ENCODE measurements at places on chromosomes 13 and 19. TPM values are rescaled to one million over a fixed set of nuclear protein-coding genes. Genes with fewer than 3 reads are reported as not detected.

KCNN4 gene
- total RNA-seq = not detected

ZNF284 gene
- 2.8 TPM for total RNA-seq

- no peak for DNase-seq
Measured at GRCh38 chr19:16095071-16095571, 16.6 kb upstream of the RAB8A start.

DNA sequence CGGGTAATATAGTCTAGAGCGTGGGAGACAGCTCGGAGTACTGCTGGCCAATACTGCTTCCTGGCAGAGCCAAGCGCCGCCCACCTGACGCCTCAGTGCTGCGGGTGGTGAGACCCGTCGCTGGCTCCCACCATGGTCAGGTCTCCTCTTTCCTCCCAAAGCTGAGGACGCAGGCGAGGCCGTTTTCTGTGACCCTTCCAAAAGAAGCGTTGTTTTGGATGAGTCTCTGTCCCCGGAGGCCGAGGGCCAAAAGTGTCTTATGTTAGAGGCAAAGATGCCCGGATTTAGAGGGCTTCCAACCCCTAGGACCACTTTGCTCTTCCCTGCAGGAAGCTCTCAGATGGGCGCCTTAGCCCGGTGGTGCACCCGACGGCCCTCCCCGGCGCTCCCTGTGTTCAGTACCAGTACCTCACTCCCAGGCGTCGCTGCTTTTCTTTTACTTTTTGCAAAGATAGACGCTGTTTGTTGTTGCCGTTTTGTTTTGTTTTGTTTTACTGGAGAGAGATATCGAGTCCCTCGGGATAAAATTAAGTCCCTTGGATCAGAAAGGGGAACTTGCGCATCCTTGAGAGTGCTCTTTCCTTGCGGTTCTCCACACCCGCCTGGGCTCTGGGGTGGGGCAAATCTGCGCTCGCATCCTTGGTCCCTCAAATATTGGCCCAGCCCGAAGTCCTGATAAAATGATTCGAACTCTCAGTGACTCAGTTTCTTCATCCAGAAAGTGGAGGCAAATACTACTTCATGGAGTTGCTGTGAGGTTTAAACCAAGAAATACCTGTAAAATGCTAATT, 7.0 kb downstream of the PDX1 start:
- DNase-seq = no peak

- no peak for DNase-seq
Measured at GRCh38 chr19:50899569-50899968, 11.6 kb downstream of the KLK4 start.

DNA sequence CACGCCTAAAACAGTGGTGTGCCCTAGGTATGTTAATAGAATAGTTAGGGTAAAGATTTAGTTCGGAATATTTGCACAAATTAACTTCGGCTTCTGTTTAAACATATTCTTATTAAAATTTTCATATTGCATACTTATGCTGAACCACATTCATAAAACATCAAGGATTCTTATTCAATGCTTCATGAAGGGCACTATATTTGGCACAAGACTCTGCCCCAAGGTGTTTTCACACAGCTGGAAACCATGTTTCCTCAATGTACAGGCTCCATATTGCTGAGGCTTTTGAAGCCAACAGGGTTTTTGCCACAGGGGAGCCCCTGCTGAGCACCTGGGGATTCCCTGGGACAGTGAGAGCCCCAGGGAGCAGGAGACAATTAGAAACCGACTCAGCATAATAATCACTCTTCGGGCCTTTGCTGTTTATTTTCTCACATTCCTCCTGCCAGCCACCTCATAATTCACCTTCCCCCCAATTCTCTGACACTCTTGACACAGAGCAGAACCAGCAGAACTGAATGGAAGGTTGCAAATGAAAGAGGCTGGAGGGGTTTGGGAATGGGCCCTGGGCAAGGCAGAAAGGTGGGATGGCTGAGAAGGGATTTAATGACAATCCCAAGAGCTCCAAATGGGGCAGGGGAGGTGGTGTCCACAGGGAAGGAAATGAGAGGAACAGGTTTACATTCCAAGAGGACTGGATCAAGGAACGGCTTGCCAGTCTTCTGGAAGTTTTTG, 72.3 kb upstream of the POMP start:
- no peak for DNase-seq

DNA sequence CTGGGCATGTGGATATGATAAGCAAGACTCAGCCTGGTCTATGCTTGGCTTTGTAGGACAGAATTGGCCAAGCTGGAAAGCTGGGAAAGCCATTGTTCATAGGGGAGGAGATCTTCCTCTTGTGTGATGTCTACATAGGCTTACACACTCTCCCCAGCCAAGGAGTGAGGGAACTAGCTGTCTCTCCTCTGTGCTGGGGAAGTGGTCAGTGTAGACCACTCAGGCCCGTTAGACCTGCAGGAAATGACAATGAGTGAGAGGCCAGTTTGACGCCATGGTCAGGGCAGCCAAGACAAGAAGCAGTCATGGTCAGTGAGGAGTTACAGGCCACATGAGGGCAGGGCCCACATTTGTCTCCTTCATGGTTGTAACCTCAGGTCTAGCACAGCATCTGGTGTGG, 159.1 kb upstream of the KL start:
- no peak for DNase-seq

DNA sequence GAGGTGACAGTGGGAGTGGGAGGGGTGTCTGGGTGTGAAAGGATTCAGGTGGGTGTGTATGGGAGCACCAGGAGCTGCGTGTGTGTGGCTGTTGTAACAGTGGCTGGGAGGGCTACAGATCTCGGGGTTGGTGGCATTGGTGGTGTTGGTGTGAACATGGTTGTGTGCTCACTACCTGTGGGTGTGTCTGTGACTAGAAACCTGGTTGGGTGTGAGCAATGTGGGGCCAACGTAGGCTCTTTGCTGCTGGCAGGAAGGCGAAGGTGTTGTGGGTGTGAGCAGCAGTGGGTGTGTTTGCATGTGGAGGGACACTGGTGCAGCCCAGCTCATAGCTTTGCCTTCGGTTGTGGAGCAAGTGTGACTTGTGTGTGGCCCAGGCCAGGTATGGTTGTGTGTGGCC, 3.7 kb upstream of the NR2C2AP start:
- no peak for DNase-seq

DNA sequence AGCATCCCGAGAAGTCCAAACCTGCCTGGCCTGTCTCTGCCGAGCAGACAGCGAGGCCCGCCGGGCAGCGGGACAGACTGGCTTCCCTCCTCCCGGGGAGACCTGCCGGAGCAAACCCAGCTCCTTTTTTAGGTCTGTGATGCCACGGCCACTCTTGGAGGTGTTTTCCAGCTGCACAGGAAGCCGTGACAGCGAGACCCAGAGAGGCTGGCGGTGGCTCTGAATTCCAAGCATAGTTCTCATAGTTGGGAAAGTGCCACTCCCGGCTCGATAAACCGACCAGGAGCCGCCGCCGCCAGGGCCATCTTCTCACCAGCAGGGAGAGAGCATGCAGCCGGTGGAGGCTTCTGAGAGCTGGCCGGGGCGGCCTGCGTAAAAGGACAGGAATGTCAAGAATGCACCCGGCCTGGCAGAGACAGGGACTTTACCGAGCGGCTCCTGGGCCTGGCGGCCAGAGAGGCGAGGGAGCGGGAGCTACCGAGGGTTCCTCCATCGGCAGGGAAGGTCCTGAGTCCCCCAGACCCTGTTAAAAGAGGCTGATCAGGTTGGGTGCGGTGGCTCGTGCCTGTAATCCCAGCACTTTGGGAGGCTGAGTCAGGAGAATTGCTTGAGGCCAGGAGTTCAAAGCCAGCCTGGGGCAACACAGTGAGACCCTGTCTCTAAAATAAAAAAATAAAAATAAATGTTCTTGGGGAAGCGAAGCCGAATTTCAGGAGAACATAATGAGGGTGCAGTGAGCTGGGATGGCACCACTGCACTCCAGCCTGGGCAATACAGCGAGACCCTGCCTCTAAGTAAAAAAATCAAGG, 64.9 kb downstream of the GADD45B start:
- peak; percentile 96 for DNase-seq

GRCh38 chr19:16661480-16662034, 618 bp downstream of the TMEM38A start:
- no peak for DNase-seq

GRCh38 chr13:38804536-38804935, 117.7 kb downstream of the FREM2 start:
- DNase-seq = no peak

- no peak for DNase-seq
Measured at GRCh38 chr19:3851254-3852176, 17.3 kb downstream of the ZFR2 start.

DNA sequence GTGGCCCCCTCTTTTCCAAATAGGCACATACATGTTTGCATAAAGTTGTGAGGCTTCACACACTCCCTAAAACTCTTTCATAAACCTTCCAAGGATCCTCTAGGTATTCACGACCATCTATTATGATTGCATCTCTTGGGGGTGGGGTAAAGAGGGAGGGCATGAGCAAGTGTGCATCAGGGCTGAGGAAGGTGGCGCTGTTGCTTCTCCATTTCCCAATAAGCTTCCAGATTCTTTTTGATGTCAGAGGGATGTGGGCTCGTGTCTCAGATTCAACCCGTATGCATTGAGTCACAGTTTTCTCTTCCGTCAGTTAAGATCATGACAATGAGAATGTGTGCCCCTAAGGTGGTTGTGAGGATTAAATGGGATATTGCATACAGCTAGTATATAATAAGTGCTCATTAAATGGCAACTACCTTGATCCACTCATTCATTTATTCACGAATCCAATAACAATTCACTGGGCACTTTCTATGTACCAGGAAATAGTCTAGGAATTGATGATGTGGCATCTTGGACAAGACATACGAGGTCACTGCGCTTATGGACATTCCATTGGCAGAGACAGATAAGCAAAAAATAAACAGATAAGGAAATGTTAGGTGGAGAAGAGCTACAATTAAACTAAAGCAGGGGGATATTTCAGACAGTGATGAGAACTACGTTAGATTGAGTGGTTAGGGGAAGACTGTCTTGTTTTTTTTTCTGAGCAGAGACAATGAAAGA, 10.3 kb downstream of the CYP2B6 start:
- DNase-seq = no peak

DNA sequence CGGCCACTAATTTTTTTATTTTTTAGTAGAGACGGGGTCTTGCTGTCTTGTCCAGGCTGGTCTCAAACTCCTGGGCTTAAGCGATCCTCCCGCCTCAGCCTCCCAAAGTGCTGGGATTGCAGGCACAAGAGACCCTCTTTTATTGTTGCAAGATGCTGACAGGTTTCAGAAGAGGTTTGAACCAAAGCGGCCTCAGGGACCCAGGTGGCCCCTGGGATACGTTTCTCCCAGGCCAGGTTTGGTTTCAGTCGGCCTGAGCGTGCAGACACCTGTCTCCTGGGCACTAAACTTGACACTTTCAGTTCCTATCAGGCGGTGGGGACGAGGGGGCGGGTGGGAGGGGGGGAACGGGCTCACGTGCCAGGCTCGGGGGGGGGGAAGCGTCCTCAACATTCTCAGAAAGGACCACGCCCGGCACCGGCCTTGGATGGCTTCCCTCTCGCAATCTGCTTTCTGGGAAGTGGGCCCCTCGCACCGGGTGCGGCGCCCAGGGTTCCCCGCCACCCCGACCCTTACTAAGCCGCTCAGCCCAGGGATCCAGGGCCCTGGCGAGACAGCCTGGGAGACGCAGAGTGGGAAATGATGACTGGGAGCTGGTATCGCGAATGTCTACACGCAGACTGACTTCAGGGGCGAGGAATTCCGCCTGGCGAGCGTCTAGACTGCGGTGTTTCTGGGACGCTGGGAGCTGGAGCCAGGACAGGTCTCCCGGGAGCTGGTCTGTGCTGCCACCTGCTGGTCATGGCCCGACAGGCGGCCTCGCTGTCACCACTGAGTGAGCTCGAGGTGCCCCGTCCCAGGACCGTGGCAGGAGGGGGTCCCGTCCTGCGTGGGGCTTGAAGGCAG, 91.6 kb downstream of the GNG7 start:
- peak; percentile 91 for DNase-seq

GRCh38 chr19:7509625-7510024, 6.3 kb upstream of the ZNF358 start:
- DNase-seq = no peak
